ENCODE measurements at places on chromosomes 6 and 20. TPM values are rescaled to one million over a fixed set of nuclear protein-coding genes. Genes with fewer than 3 reads are reported as not detected.

GRCh38 chr20:64106981-64107735, at the start of gene NPBWR2:
Gene NPBWR2 (minus strand): TSS chr20:64107565. CDS start chr20:64106831, 734 bp downstream.
- H3K4me3 ChIP-seq = no peak within 1 kb of the TSS
- H3K27me3 ChIP-seq = no peaks in the 10 kb centered on the region
- peaks cover 7% of the 10 kb centered on the region for H3K4me1 ChIP-seq

The CPNE5 gene
- total RNA-seq = 36.7 TPM

The MCHR2 gene
- total RNA-seq = not detected

- H3K4me3 ChIP-seq = no peak overlapping the region
- no peaks in the 10 kb centered on the region for H3K36me3 ChIP-seq
- peak overlapping the region; percentile 69 for H3K27ac ChIP-seq
- no peak for DNase-seq
- peaks cover 62% of the 10 kb centered on the region for H3K4me1 ChIP-seq
Observed at GRCh38 chr6:143743301-143744166, 65.8 kb downstream of the PHACTR2 start.

The FARS2 gene
- 9.4 TPM for total RNA-seq

GRCh38 chr6:8180327-8181159, 78.2 kb upstream of the EEF1E1 start:
- no peaks in the 10 kb centered on the region for H3K27me3 ChIP-seq
- H3K4me3 ChIP-seq = no peak overlapping the region
- DNase-seq = no peak

GRCh38 chr6:34084591-34085290, 61.1 kb downstream of the GRM4 start:
- no peak overlapping the region for H3K4me3 ChIP-seq
- H3K27me3 ChIP-seq = no peaks in the 10 kb centered on the region
- no peak for DNase-seq
- H3K4me1 ChIP-seq = no peaks in the 10 kb centered on the region

The ZBTB46 gene
- total RNA-seq = 12.2 TPM

The TCP11 gene
- not detected for total RNA-seq

DNA sequence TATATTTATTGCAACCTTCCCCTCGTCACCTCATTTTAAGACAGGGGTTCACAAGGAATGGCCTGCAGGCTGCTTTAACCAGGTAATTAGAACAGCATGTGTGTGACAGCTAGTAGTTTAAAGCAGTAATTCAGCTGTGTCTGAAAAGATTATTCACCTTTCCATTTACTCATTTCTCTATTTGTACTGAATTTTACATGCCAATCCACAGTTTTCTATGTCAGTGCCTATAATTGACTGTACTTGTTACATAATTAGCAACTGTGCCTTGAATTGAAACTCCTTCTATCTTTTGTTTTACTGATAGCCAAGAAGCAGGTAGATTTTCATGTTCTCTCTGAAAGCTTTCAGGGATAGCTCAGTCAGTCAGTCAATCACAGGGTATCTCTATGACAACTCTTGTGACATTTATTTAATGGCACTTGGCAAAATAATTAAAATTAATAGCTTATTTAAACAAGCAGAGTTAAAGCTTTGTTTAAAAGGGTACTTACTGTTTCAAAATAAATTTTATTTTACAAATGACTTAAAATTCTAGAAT, 214.0 kb downstream of the ZFAND3 start:
- no peak overlapping the region for H3K4me3 ChIP-seq
- no peak for DNase-seq
- H3K27me3 ChIP-seq = no peaks in the 10 kb centered on the region
- peaks cover 22% of the 10 kb centered on the region for H3K4me1 ChIP-seq
- H3K27ac ChIP-seq = no peak overlapping the region
- no peaks in the 10 kb centered on the region for H3K36me3 ChIP-seq

The DZANK1 gene
- total RNA-seq = 0.41 TPM

DNA sequence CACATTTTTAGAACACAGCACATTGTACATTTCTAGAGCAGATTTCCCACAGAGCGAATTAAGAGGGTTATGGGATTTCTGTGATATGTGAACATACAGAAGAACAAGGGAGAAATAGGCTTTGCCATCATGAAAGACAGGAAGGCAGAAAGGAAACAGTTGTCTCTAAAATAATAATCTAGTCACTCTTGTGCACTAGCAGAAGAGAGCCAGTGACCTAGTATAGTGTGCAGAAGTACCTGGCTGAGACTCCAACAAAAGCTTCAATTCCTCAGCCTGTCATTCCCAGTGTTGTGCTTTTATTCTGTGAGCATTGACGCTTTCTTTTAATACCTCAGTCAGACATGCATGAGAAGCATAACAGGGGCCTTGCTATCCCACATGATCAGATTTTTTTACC, 17.8 kb upstream of the DCBLD1 start:
- no peaks in the 10 kb centered on the region for H3K4me1 ChIP-seq
- H3K27ac ChIP-seq = no peak overlapping the region
- DNase-seq = no peak

- H3K27me3 ChIP-seq = no peaks in the 10 kb centered on the region
- no peaks in the 10 kb centered on the region for H3K36me3 ChIP-seq
- H3K4me1 ChIP-seq = no peaks in the 10 kb centered on the region
- DNase-seq = no peak
- H3K4me3 ChIP-seq = no peak overlapping the region
- H3K27ac ChIP-seq = no peak overlapping the region
Observed at GRCh38 chr6:133707456-133707855, 181.5 kb upstream of the TCF21 start.

- DNase-seq = no peak
- H3K4me3 ChIP-seq = no peak overlapping the region
- H3K4me1 ChIP-seq = no peaks in the 10 kb centered on the region
- H3K27ac ChIP-seq = peak overlapping the region; percentile 68
- H3K36me3 ChIP-seq = no peaks in the 10 kb centered on the region
Observed at GRCh38 chr6:16769131-16769985, 8.1 kb upstream of the ATXN1 start.

The AIF1 gene
- 8.3 TPM for total RNA-seq

DNA sequence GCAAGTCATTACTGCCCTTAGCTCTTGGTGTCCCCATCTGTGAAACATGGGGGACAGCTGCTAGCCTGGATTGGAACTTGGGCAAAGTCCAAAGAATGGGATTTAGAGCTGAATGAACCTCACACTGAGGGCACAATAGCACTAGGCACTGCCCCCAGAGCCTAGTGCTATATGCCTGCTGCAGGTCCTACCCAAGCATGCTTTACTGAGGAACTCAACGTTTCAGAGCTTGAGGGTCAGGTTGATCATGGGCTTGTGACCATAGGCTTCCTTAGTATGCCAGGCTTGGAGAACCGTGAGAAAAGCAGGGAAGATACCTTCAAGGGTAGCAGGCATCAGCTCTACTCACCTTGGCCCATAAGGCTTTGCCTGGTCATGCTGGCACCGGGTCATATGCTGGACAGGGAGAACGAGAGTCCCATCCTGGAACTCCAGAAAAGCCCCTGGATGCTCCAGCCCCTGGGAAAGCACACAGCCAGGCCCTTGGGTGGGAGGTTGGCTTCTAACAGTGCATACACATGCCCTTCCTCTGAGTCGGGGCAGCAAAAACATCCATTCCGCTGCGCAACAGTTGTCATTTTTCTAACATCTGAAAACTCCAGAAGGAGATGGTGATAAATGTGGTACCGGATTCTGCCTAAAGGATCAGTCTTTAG, 29.7 kb downstream of the EIF2S2 start:
- peaks cover 43% of the 10 kb centered on the region for H3K36me3 ChIP-seq
- no peaks in the 10 kb centered on the region for H3K4me1 ChIP-seq
- H3K27me3 ChIP-seq = no peaks in the 10 kb centered on the region
- H3K27ac ChIP-seq = peak overlapping the region; percentile 72

DNA sequence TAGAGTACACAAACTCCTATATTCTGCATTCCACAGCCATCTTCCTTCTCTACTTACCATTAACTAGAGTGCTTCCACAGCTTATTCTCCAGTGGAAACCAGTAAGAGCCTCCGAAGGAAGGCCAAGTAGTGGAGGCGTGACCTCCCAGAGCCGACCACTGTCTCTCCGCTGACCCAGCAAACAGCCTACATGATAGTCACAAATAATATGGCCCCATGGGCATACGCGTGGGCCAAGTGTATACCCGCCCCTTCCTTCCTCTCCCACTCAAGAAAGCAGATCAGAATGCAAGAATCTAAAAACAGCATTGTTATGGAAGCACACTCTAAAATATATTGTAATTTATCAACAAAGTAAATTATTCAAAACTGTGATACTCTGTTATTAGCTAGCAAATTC, 526.6 kb upstream of the JARID2 start:
- H3K27me3 ChIP-seq = no peaks in the 10 kb centered on the region
- DNase-seq = no peak
- H3K4me1 ChIP-seq = no peaks in the 10 kb centered on the region
- no peak overlapping the region for H3K4me3 ChIP-seq
- H3K27ac ChIP-seq = no peak overlapping the region

The SS18L1 gene
- 8.3 TPM for total RNA-seq

DNA sequence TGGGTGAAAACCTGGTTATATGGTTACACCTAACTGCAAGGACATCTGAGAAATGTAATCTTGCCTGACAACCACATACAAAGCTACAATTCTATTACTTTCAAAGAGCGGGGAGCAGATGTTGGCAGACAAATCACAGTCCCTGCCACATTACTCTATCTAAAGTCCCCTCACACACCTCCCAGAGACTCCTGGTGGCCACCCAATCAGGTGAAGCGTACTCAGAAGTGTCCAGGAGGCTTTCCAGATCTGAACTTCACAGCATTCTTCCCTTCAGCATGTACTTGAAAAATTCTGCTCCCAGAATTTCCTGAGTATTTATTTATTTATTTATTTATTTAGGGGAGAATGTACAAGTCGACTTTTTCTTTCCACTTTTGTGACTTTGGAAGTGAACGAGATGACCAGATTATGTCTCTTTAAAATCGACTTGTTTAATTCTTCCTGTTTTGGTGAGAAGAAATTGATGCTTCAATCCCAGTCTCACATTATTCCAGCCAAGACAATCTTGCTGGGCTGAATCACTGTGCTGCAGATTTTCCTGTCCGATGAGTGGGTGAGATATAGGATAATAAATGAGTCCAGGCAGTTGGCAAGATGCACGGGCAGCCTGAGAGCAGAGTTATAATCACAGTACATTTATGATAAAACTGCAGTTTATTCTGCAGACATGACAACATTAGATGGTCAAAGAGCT, 46.9 kb upstream of the POPDC3 start:
- no peak overlapping the region for H3K4me3 ChIP-seq
- H3K4me1 ChIP-seq = no peaks in the 10 kb centered on the region
- no peaks in the 10 kb centered on the region for H3K27me3 ChIP-seq
- no peak for DNase-seq
- peak overlapping the region; percentile 65 for H3K27ac ChIP-seq

The SYCP2 gene
- 0.79 TPM for total RNA-seq

The POLR1C gene
- 13.9 TPM for total RNA-seq

The KLHDC3 gene
- total RNA-seq = 153 TPM

The LGSN gene
- not detected for total RNA-seq

GRCh38 chr20:52812231-52812847, 159.8 kb upstream of the TSHZ2 start:
- H3K4me3 ChIP-seq = no peak overlapping the region
- H3K36me3 ChIP-seq = no peaks in the 10 kb centered on the region
- H3K27ac ChIP-seq = no peak overlapping the region
- H3K27me3 ChIP-seq = no peaks in the 10 kb centered on the region
- H3K4me1 ChIP-seq = no peaks in the 10 kb centered on the region

DNA sequence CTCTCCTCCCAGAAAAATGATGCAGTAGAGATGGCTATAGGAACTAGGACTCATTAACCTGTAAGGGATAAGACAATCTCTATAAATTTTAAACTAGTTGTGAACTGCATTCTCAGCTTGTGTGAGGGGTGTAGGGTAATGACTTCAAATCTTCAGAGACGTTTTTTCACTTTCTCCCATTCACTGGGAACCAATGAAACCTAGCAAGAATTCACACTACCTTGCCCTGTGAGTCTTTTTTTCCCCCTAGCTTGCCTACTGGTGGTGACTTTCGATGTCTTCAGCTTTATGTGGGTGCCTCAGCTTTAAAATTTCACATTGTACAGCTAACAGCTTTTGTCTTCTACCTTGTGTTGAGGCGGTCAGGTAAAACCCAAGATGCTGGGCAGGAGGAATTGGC, 192.0 kb downstream of the MEI4 start:
- no peaks in the 10 kb centered on the region for H3K4me1 ChIP-seq
- no peaks in the 10 kb centered on the region for H3K27me3 ChIP-seq
- no peak for DNase-seq
- H3K4me3 ChIP-seq = no peak overlapping the region
- H3K27ac ChIP-seq = no peak overlapping the region

DNA sequence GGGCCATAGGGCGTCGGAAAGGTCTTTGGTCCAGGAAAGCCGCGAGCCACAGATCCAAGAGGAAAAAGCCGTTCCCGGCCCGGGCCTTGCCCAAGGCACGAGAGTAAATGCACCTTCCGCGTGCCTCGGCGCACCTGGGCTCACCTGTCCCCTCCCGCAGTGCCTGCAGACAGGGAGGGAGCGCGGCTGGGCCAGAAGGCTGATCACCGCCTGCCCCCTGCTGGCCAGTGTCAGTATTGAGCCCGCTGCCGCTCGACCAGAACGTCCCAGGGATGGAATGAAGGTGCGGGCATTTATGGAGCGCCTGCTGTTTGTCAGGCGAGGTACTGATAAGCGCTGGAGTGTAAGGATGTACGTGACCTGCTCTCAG, 679 bp upstream of the LPIN3 start:
- H3K4me3 ChIP-seq = peak overlapping the region; percentile 24
- peak overlapping the region; percentile 81 for H3K27ac ChIP-seq
- peak; percentile 88 for DNase-seq
- H3K4me1 ChIP-seq = peaks cover 21% of the 10 kb centered on the region
- no peaks in the 10 kb centered on the region for H3K27me3 ChIP-seq

DNA sequence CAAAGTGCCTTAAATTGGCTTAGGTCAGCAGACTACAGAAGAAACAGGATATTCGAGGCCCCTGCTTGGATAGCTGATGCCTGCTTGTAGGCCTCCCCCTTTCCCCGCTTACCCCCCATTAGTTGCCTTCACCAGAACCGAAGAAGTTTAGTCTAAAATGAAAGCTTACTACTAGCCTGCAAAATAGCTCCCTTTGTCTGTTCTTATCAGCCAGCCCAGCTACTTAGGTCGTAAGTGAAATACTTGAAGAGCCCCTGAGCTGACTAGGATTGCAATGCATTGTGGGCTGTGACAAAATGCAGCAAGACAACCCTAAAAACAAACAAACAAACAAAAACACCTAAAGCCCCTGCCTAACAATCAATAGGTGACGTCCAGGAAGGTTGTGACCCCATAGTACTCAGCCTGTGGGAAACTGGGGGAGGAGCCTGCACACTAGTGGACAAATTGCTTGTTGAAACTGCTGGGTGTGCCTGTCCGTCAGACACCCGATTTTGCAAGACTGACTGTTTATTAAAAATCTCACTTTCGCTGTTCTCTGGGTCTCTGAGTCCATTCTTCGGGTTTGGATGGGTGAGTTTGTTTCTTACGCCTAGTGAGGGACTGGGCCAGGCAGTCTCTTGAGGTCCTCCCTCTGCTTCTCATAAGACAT, 105.0 kb upstream of the DUSP22 start:
- H3K36me3 ChIP-seq = no peaks in the 10 kb centered on the region
- no peaks in the 10 kb centered on the region for H3K27me3 ChIP-seq
- no peak overlapping the region for H3K4me3 ChIP-seq

GRCh38 chr6:46501136-46502089, 10.2 kb upstream of the RCAN2 start:
- no peaks in the 10 kb centered on the region for H3K36me3 ChIP-seq
- H3K4me1 ChIP-seq = peaks cover 30% of the 10 kb centered on the region
- H3K27ac ChIP-seq = no peak overlapping the region
- DNase-seq = no peak

The GID8 gene
- total RNA-seq = 16.8 TPM

The ENPP5 gene
- 17.7 TPM for total RNA-seq

The ELOVL2 gene
- 0.86 TPM for total RNA-seq

The TFAP2D gene
- not detected for total RNA-seq

GRCh38 chr6:118252474-118252873, 295.6 kb upstream of the PLN start:
- DNase-seq = no peak
- no peak overlapping the region for H3K4me3 ChIP-seq
- H3K27ac ChIP-seq = no peak overlapping the region
- H3K36me3 ChIP-seq = no peaks in the 10 kb centered on the region
- H3K27me3 ChIP-seq = no peaks in the 10 kb centered on the region
- H3K4me1 ChIP-seq = no peaks in the 10 kb centered on the region
